RWPE1 (cell line): ENCODE measurements at places on chromosomes 2 and 18.

GRCh38 chr2:70088598-70089219 is 1.4 kb downstream of the PCBP1 start:
- DNase-seq, result no peak

DNA sequence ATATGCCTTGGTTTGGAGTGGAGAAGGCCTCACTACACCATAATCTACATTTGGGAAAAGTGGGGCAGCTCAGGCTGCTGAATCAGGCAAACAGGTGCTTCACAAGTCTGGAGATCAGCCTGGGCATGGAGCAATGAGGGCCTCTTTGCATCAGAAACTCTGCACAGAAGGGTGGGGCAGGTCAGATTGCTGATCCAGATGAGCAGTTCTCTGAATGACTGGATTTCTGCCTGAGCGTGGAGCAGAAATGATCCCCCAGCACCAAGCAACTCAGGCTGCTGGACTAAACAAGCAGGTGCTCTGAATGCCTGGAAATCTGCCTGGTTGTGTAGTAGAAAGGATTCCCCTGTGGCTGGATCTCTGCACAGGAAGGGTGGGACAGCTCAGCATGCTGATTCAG is 605.3 kb upstream of the ZNF804A start:
- DNase-seq, result no peak

- DNase-seq, result no peak
Observed at GRCh38 chr2:120555092-120555491, 180.6 kb upstream of the GLI2 start.

DNA sequence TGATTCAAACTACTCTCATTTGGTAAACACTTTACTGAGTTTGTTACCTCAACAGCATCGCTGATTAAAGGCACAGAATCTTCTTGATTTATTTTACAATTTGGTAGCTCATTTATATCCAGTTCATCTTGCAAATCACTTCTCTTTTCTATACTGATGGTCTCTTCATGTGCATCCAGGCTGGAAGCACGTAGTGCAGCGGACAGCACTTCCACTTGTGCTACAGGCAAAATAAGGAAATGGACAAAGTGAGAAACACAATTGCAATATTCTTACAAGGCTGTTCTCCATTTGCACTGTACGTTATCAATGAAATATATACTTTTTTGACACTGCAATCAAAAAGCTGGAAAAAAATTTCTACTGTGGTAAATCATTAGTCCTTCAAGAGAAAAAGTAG is 51.0 kb downstream of the PPP4R1 start:
- no peak for DNase-seq

DNA sequence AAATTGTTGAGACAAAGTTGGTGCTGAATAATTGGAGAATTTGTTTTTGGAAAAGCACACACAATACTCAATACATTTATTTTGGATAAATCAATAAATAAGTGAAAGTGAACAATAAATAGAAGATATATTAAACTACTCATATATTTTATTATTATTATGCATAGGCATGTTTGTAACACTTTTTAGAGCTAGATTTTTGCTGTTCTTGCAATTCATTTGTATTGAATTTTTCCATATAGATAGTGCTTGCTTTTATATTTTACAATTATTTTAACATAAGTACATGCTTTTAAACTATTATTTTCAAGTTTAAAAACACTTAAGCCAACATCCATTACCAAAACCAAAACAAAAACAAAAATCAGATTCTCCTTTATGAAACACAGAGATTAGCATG is 43.9 kb downstream of the BAZ2B start:
- no peak for DNase-seq

DNA sequence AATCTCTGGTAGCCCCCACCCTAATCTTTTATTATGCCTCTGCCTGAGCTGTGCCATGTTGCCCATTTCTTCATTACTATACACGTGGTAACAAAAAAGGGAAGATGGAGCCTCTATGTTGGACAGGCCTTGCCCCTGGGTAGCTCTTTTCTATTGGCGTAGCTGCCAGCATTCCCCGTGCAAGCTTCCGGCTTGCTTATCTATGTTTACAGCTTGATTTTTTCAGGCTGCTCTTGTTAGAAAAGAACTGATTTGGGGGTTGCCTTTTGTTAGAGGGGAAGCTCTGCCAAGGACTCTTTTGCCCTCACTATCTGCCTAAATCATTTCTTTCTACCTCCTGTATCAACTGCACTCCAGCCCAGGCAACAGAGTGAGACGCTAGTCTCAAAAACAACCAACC is 45.5 kb upstream of the ZSWIM2 start:
- DNase-seq, result no peak
